ENCODE measurements at places on chromosomes 11 and 22. TPM values are rescaled to one million over a fixed set of nuclear protein-coding genes. Genes with fewer than 3 reads are reported as not detected.

IGSF9B gene
- under 0.01 TPM for total RNA-seq

FGF19 gene
- total RNA-seq, result not detected

SORL1 gene
- total RNA-seq, result 0.38 TPM

MMP13 gene
- total RNA-seq, result not detected

KIAA1671 gene
- total RNA-seq, result 17.3 TPM

PARVG gene
- total RNA-seq, result not detected

VPS51 gene
- total RNA-seq, result 215 TPM

Data from smooth muscle cell of the coronary artery (primary cell).